ENCODE measurements at places on chromosomes 2 and 18.

DNA sequence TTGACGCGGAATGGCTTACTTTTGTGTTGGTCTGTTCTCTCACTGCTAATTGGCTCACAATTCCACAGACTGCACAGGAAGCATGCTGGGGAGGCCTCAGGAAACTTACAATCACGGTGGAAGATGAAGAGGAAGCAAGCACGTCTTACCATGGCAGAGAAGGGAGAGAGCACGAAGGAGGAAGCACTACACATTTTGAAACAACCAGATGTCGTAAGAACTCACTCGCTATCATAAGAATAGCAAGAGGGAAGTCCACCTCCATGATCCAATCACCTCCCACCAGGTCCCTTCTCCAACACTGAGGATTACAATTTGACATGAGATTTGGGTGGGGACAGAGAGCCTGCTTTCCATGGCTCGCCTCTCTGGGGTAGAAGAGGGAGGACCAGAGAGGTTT is 106.2 kb downstream of the KCNF1 start:
- DNase-seq = no peak

GRCh38 chr18:78754311-78755043 is 225.1 kb upstream of the SALL3 start:
- no peak for DNase-seq

GRCh38 chr2:119249855-119250717 is 26.5 kb downstream of the STEAP3 start:
- no peak for DNase-seq

DNA sequence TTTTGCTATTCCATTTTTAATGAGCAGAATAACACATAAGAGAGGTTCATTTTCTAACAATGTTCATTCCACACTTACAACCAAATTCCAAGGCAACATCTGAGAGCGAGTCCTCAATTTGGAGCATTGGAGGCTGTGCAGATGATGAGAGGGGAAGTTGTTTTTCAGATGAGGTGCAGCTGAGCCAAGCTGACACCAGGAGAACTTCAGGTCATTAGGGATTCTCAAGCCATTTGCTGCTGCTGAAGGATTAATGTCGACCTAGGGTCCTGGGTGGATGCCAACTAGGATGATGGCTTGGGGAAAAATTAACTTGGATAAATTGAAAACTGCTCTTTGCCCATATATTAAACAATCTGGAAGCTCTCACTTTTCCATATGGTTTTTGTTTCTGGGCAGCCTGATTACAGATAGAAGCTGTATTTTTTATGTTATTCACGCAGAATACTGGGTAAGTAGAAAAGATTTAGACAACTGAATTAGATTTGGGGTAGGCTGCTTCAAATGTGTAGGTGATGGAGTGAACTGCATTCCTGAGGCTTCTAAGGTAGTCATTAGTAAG is 206.4 kb upstream of the SLC39A10 start:
- no peak for DNase-seq

DNA sequence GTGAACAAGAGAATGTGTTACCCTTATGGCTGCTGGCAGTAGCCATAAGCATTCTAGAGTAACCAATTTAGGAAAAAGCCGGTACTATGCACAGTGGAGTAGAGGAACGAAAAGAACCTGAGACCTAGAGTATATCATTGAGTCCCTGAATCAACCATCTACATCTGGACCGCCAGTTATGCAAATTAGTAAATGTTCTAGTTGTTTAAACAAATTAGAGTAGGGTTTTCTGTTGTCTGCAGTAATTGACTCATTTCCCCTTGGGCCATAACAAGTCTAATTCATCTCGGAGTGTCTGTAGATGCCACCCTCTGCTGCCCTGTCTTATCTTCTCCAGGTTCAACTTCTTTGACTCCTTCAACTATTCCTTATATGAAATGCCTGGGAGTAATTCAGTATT is 60.1 kb upstream of the CAPN13 start:
- no peak for DNase-seq

- no peak for DNase-seq
Observed at GRCh38 chr18:61274416-61274960, 58.7 kb upstream of the CDH20 start.

- no peak for DNase-seq
Observed at GRCh38 chr2:127599211-127599610, 46.7 kb upstream of the GPR17 start.

- DNase-seq = no peak
Observed at GRCh38 chr18:31901063-31901462, 41.9 kb downstream of the TRAPPC8 start.

DNA sequence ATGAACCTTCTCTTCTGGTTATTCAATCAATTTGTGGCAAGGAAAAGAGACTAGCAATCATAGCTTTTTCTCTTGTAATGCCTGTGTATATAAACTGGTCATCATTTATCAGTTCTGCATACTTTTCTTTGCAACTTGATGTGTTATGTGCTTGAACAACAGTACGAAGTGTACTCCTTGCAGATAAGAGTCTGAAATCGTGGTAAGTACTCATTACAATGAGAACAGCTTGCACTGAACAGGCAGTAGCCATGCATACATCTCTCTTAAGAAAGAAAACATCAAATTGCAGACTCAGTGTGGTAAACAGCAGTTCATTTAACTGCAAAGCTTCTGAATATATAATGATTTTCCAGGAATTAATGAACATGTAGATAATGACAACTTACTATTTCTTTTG is 64.3 kb downstream of the GREB1L start:
- no peak for DNase-seq

DNA sequence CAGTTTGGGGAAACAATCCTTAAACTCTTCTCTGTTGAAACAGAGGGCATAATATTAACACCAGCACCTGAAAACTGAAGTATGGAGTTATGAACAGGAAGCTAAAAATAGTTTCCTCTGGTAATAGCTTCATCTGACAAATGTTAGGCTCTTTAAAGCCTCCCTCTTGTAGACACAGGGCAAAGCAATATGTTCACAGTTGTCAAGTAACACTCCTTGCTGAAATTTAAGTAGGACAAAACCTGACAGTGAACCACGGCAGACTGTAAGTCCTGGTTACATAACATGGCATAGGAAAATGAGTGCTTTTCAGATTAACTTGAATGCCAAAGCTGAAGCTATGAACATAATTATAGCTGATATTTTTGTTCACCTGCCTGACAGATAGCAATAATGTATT is 172.9 kb downstream of the CMPK2 start:
- DNase-seq = no peak

DNA sequence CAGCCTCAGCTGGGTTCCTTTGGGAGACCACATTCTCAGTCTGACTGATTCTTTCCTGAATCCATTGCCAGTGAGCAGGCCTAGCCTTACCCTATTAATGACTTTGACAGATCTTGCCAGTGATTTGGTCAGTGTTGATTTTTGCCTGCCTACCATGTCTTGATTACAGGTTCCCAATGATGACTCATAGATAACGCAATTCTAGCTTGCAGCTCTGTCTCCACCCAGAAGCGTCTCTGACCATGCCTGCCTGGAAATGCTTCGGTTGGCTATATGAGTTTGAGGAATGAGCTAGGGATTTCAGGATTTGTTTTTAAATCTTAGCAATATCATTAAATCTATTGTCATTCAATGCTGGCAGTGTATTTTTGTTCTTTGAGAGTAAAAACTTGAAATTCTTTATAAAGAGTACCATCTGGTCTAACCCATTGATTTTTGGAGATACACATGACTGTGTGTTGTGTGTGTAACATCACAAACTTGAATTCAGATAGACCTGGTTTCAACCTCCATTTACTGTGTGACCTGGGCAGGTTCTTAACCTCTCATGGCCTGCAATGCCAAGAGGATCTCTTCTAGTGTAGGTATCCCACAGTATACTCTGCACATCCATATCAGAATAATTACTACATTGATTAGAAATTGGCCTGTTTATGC is 57.0 kb downstream of the CCDC150 start:
- no peak for DNase-seq

Data from stimulated activated CD8-positive, alpha-beta memory T cell treated with anti-CD3 and anti-CD28 coated beads, Interleukin-12 subunit alpha, Interleukin-12 subunit beta, amount 100 ng/mL, for 4 hours (primary cell).